ENCODE measurements at places on chromosomes 2 and 18.

GRCh38 chr2:192813341-192813740 lies 618.6 kb upstream of the TMEFF2 start:
- no peak for DNase-seq

GRCh38 chr18:44507729-44508325 lies 172.9 kb upstream of the SETBP1 start:
- DNase-seq = no peak

DNA sequence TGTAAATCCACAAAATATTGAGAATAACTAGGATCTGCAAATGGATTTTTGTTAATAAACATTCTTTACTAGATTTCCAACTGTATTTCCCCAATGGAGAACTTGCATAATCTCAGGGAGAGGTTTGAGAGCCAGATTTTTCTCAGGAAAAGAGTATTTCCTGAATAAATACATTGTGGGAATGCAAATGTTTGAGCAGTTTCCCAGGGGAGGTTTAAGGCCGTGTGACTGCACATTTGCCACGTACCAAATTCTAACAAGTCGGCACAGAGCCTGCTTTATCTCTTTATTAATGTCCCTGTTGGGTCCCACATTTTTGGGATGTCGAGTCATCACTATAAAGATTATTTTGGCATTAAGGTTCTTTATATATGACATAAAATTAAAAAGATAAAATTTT lies 27.0 kb downstream of the TFPI start:
- no peak for DNase-seq

- DNase-seq = no peak
These were observed 31.1 kb downstream of the EFR3B start for GRCh38 chr2:25073025-25073424.

DNA sequence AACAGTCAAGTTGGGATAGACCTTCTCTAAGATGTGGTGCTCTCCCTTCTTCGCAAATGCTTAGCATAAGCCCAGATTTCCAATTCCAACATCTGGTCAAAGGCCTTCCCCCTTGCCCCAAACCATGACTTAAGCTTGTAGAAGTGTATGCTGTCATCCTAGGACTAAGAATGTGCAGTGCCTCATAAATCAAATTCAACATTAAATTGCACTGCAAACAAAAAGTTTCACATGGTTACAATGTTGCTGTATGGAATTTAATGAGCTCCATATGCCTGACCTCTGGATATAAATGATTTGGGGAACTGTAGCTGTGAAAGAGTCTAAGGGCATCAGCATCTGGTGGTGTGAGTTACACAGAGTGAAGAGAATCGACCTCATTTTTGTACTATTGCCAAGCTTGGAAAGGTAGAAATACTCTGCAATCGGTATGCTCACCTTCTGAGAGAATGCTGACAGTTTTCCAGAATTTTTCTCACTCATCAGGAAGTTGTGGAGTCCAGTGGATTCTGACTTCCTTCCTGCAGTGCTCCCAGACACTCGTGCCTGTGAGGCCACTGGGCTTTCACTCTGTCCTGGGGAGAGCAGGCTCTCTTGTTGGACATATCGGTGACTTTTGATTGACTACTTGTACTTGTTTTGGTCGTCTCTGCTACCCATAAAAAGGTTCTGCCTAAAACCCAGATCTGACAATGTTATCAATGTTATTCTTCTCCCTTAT lies 40.6 kb downstream of the FASTKD2 start:
- no peak for DNase-seq

- no peak for DNase-seq
These were observed 465 bp upstream of the PLEKHA3 start for GRCh38 chr2:178479758-178480226.

DNA sequence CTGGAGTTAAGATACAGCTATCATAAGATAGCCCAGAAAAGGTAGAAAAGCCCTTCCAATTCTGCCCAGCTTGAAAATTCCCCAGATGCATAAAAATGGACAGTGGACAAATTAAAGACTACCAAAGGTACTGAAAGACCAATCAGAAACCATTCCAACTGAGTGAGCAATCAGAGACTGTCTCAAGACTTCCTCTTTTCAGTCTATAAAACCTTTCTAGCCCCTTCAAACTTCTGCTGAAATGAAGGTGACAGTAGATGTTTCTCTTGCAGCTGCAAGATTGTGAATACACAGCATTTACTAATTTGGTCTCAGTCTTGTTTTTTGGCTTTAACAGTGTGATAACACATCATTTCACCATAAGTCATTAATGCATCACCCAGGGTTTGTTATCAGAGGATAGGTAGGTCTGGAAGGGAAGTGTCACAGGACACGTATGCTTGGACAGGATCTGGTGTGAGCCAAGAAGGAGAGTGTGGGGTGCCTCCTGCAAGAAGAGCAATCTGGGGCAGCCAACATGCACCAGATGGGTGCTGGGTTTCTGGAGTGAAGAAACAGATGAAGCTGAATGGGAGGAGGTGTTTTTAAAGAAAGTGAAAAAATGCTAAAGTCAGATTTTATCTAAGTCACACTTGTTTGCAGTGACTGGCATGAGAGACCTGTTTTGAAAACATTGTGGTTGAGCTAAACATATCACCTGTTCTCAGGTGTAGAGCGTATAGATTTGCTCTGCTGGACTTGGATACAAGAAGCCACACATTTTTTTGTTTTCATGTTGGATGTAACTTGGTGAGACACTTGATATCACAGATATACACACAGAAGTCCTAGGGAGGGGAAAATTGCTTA lies 75.3 kb upstream of the DDX18 start:
- DNase-seq = no peak

DNA sequence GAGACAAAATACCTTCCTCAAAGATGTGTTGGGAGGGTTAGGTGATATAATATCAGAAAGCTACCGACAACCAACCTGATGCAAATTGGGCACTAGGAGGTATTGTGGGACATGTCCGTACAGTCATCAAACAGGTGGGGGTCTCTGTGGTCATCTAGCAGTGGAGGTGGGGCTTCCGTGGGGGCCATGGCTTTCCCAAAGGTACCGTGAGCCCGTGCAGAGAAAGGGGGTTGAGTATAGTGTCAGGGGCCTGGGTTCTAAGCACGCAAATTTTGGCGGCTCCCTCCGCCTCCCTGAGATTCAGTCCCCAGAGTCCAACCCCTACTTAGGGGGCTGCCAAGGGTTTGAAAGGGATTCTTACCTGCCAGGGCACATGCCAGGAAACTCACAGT lies 32.6 kb downstream of the HJURP start:
- no peak for DNase-seq

Measured in BE2C (cell line).